Colonic mucosa (tissue), 4 donors: ENCODE measurements at places on chromosomes 7 and 10. TPM values are rescaled to one million over a fixed set of nuclear protein-coding genes. Genes with fewer than 3 reads are reported as not detected.

DNA sequence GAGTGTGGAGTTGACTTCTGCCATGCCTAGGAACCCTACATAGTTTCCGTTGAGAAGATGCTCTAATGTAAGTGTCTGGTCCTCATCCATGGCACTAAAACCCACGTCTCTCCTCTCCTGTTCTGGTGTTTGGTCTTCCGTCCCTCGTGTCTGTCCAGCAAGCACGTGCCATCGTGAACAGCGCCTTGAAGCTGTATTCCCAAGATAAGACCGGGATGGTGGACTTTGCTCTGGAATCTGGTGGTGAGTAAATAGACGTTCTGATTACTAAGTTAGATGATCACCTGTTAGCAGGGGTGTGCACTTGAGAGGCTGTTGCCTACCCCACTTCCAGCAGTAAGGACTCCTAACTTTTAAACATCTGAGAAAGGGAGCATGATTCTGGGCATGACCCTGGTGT is 15.1 kb upstream of the GET4 start:
- DNase-seq = peak; percentile 75

GRCh38 chr7:30176463-30177109 is 41.8 kb downstream of the MTURN start:
- DNase-seq = no peak

GRCh38 chr10:5511231-5511884 is 12.0 kb upstream of the CALML5 start:
- no peak for DNase-seq

- peak; percentile 51 for DNase-seq
These were observed 20.5 kb upstream of the COL1A2 start for GRCh38 chr7:94374231-94374630.

DNA sequence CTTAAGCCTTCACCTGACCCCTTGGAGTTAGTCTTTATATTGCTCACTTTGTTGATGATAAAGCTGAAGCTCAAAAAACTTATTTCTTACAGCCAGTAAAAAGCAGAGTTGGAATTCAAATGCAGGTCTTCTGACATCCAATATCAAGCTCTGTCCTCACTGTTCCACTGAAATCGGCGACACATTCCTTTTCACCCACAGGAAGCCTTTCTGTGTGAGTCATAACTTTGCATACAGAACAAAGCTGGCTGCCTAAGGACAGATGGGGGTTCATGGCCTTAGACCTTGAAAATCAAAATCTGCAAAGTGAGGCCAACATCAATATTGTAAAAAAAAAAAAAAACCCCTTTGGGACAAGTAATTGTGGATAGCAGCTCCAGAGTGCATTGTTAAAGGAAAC is 21.8 kb upstream of the AKR1B1 start:
- DNase-seq = no peak

- no peak for DNase-seq
These were observed 211.7 kb downstream of the CCSER2 start for GRCh38 chr10:84540022-84540616.

- DNase-seq = no peak
These were observed 1305.3 kb upstream of the CELF2 start for GRCh38 chr10:9712393-9712792.

DNA sequence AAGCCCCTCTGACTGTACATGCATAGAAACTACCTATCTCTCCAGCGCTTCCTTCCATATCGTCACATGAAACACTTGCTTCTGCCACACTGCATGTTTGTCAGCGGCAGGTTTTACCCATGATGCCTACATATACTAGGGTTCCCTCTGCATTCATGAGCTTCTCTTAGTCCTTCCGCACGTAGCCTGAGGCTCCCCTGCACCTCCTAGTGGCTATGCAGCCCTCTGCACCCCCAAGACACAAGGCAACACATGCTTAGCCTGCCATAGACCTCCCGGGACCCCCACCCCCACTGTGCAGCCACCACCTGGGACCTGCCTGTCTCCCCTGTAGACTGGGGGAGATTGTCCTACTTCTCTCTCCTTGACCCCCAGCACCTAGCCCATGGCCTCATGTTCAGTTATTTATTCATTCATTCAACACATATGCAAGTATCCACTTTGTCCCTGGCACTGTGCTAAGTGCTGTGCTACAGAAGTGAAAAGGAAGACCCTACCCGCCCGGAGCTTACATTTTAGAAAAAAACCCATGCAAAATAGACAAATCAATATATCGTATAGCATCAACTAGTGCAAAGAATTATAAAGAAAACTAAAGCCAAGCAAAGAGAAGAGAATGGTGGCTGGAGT is 23.5 kb downstream of the TMEM273 start:
- peak; percentile 31 for DNase-seq

GRCh38 chr7:16359216-16359615 is 62.1 kb downstream of the CRPPA start:
- DNase-seq = no peak

DNA sequence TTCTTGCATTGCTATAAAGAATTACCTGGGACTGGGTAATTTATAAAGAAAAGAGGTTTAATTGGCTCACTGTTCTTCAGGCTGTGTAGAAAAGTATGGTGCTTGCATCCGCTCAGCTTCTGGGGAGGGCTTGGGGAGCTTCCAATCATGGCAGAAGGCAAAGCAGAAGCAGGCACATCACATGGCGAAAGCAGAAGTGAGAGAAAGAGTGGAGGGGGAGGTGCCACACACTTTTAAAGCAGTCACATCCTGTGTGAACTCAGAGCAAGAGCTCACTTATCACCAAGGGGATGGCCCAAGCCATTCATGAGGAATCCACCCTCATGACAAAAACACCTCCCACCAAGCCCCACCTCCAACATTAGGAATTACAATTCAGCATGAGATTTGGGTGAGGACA is 303.5 kb downstream of the OTUD1 start:
- no peak for DNase-seq

- no peak for DNase-seq
These were observed 1137.3 kb downstream of the SORCS1 start for GRCh38 chr10:106027240-106027639.

GRCh38 chr7:23293500-23294073 is 5.6 kb upstream of the MALSU1 start:
- DNase-seq = no peak

- no peak for DNase-seq
These were observed 493.8 kb downstream of the ARL4A start for GRCh38 chr7:13181216-13181615.

- no peak for DNase-seq
These were observed 181.2 kb downstream of the LRRN3 start for GRCh38 chr7:111272092-111272491.

- DNase-seq = no peak
These were observed 5.7 kb downstream of the CUX1 start for GRCh38 chr7:101823096-101823495.

GRCh38 chr7:11185179-11185815 is 211.6 kb downstream of the PHF14 start:
- DNase-seq = no peak

GRCh38 chr7:10537764-10538163 is 435.9 kb upstream of the PHF14 start:
- no peak for DNase-seq

GRCh38 chr7:102942868-102943267 is 30.1 kb downstream of the LRRC17 start:
- no peak for DNase-seq

GRCh38 chr10:70804421-70804808 is 11.3 kb upstream of the SGPL1 start:
- no peak for DNase-seq

DNA sequence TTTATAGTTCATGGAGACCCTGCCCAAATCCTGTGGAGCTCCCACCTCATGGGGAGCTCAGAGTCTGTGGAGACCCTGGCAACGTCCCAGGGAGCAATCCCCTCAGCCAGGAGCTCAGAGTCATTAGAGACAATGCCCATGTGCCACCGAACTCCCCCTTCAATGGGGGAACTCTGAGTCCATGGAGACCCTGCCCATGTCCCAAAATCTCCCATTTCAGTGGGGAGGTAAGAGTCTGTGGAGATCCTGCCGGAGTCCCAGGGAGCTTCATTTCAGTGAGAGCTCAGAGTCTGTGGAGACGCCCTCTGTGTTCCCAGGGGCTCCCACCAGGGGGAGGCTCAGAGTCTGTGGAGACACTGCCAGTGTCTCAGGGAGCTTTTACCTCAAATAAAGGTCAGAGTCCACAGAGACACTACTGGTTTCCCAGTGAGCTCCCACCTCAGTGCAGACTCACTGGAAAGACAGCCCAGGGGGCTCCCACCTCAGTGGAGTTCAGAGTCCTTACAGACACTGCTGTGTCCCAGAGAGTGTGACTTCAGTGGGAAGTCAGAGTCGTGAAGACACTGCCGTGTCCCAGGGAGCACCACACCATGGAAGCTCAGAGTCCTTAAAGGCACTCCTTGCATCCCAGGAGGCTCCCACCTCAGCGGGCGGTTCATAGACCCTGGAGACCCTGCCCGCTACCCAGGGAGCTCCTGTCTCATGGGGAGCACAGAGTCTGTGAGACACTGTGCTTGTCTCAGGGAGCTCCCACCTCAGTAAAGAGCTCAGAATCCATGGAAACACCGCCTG is 5.0 kb downstream of the MYO1G start:
- peak; percentile 40 for DNase-seq

DNA sequence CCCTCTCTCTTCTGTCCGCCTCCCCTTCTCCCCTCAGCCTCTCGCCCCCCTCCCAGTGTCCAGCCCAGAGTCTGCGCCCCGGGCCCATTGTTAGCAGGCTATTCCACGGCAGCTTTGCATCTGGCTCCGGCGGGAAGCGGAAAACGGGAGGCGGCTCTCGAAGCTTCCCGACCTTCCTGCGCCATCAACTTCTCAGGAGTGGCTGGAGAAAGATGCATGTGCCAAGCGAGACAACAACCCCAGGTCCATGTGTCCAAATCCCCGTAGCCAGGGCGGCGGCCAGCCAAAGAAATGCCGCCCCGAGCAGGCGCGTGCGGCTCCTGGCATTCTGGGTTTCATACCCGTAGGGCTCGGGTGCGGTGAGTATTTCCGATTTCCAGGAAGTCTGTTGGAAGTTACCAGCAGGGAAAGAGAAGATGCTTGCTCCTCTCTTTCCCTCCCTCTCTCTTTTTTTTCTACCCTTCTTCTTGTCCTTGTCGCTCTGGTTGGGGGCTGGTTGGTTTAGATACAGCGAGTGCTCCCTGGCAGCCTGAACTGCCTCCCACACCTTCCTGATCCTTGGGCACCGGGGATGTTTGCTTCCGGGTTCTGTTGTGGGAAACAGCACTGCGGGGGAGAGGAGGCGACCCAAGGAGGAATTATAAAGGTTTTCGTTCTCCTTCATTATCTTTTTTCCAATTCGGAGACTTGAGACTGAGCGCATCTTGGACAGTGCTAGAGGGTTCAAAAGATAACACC is 1.2 kb upstream of the HOXA2 start:
- peak; percentile 67 for DNase-seq

DNA sequence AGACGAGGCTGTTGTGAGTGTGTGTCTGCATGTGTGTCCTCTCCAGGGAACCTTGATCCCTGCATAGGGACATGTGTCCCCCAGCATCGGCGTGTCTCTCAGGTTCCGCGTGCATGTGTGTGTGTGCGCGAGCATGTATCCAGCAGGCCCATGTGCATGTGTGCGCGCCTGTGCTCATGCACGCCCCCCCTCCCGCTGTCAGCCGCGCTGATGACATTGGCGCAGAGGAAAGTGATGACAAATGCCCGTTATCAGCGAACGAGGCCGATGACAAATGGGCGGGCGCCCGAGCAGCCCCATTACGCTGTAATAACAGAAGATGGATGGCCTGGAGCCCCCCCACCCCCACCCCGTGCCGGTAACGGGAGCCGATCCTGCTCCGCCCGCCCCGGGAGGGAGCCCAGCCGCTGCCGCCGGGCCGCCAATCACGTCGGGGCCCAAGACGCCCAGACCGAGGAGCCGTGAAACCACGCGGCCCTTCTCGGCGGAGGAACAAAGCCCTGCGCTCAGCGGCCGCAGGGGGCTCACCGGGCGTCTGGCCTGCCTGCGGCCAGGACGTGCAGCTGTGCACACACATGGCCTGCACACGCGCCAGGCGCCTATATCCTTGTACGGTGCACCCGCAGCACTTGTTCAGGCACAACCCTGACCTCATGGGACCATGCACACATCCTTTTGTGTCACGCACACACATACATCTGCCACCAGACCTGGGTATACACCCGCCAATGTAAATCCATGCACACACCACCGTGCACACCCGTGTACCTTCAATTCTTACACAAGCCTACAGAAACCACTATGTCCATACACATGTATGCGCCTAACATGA is 21.5 kb downstream of the POLL start:
- DNase-seq = no peak

GRCh38 chr7:77284616-77285015 is 85.0 kb upstream of the FGL2 start:
- no peak for DNase-seq

DNA sequence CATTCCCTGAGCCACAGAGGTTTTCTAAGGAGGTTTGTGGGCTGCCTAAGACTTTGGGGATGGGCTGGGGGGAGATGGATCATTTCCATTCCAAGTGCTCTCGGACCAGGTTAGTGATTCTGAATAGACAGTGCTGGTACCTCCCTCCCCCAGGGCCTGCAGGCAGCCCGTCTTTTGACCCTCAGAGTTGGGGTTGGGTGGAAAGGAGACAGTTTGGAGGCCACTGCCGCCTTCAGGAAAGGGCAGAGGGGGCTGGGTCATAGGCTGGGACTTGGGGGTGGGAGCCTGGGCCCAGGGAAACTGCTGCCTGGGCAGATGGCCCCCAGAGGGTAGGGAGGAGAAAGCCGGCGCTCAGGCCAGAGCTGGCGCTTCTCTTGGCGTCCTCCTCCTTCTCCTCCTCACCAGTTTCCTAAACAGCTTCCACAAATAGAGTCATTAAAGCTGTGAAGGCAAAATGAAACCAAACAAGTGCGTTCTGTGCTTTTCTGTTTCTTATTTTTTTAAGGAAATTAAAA is 4.4 kb downstream of the UNC5B start:
- DNase-seq = no peak

GRCh38 chr7:80078159-80078731 is 56.4 kb upstream of the GNAI1 start:
- DNase-seq = no peak

- no peak for DNase-seq
These were observed 118.0 kb downstream of the BUB3 start for GRCh38 chr10:123272171-123272570.

DNA sequence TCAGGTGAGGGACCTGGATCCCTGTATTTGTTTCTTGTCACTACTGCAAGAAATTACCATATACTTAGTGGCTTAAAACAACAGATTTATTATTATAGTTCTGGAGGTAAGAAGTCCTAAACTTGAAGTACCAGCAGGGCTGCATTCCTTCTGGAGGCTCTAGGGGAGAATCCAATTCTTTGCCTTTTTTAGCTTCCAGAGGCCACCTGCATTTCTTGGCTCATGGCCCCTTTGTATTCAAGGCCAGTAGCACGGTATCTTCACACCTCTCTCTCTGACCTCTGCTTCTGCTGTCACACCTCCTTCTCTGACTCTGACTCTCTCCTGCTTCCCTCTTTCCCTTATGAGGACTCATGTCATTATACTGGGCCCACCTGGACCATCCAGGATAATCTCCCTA is 2.2 kb upstream of the LHPP start:
- no peak for DNase-seq

VAX1 gene
- total RNA-seq = not detected

ZNF853 gene
- 0.91 TPM for total RNA-seq

CAV1 gene
- 87.0 TPM for total RNA-seq

AOAH gene
- total RNA-seq = 22.2 TPM

NSUN5 gene
- total RNA-seq = 35.0 TPM

C10orf53 gene
- total RNA-seq = not detected

WEE2 gene
- not detected for total RNA-seq

BTBD16 gene
- total RNA-seq = 0.40 TPM

SFTPD gene
- total RNA-seq = 0.67 TPM

SEC31B gene
- 6.3 TPM for total RNA-seq

CRCP gene
- total RNA-seq = 34.4 TPM

TLL2 gene
- total RNA-seq = 0.45 TPM

NKX6-2 gene
- total RNA-seq = not detected

GAD2 gene
- not detected for total RNA-seq

PDE1C gene
- 1.2 TPM for total RNA-seq

CDK5 gene
- 11.3 TPM for total RNA-seq
